NCI-H2171 (cell line): ENCODE measurements at places on chromosomes 3 and 15.

GRCh38 chr3:150626148-150626930, 23.2 kb downstream of the SELENOT start:
- DNase-seq: no peak

- DNase-seq: no peak
Measured at GRCh38 chr3:157311633-157312375, 124.8 kb upstream of the PTX3 start.

GRCh38 chr3:102182162-102182561, 252.7 kb upstream of the ZPLD1 start:
- no peak for DNase-seq

DNA sequence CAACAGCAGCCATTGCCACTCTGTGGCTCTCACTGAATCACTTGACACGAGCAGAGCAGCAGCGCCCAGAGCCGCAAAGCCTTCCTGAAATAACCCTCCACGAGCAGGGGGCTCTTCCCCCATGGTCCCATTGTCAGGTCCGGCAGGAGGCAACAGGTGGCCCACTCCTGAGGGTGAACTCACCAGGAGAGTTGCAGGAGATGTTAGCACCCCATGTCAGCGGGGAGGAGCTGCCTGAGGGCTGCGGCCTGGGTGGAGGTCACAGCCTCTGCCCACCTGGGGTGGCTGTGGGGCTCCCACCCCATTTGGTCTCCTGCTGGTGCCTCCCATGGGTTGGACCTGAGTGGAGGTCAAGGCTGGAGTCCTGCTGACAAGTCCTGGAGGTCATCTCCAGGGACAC, 12.3 kb upstream of the C3orf22 start:
- no peak for DNase-seq

GRCh38 chr3:172104471-172105072, 65.2 kb downstream of the FNDC3B start:
- DNase-seq: no peak

DNA sequence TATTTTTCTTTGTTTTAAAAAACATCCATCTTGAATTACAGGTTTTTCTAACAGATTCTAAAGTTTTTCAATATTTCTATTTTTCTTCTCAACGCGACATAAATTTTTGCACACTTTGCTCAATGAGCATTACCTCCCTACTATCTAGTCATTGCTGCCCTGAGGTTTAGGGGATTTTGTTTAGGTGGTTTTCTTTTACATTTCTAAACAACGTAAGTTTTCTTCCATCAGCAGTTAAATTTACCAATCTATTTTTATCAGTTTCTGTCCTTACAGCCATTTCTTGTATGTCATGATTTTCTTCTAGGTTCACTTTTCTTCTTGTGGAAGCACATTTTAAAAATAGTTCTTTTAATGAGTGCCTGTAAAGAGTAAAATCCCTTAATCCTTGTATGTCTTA, 49.2 kb upstream of the CCR2 start:
- DNase-seq: no peak

- no peak for DNase-seq
Measured at GRCh38 chr3:61813636-61814035, 252.3 kb downstream of the PTPRG start.

- no peak for DNase-seq
Measured at GRCh38 chr3:180180795-180181194, 144.1 kb upstream of the PEX5L start.

GRCh38 chr3:189369636-189370035, 197.9 kb downstream of the TPRG1 start:
- no peak for DNase-seq
